Foreskin keratinocyte (primary cell): ENCODE measurements at places on chromosomes 3 and 15. TPM values are rescaled to one million over a fixed set of nuclear protein-coding genes. Genes with fewer than 3 reads are reported as not detected.

DNA sequence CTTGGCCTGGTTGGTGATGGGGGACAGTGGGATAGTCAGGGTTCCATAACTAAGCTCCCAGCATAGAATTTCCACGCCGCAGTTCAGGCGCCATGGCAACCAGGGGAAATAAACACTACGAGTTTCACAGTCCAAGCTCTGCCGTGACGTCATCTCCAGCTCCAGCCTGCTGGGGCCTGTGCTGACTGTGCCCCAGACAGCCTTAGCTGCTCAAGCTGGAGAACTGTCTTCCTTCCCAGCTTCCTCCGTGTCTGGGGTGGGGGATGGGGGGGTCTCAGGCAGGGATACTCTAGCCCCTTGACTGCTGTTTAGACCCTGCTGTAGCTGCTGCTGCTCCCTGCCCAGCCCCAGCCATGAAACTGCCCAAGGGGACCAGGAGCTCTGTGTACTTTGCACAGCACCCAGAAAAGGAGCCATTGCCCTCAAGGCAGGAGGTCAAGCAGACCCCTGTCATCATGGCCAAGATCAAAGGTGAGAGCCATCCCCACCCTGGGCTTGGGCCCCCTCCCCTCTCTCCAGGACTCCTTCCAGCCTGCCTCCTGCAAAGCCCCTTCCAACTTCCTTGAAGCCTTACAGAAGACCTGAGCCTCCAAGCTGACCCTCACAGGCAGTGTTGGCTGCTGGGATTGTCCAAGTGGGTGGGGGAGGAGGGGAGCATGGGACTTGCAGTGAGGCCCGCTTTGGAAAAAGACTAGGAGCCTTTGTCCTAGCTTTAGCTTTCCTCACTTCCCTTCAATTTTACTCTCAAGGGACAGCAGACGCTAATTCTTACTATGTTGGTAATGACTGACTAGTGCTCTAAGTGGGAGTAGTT, 11.4 kb upstream of the CSPG4 start:
- peak; percentile 89 for DNase-seq

DNA sequence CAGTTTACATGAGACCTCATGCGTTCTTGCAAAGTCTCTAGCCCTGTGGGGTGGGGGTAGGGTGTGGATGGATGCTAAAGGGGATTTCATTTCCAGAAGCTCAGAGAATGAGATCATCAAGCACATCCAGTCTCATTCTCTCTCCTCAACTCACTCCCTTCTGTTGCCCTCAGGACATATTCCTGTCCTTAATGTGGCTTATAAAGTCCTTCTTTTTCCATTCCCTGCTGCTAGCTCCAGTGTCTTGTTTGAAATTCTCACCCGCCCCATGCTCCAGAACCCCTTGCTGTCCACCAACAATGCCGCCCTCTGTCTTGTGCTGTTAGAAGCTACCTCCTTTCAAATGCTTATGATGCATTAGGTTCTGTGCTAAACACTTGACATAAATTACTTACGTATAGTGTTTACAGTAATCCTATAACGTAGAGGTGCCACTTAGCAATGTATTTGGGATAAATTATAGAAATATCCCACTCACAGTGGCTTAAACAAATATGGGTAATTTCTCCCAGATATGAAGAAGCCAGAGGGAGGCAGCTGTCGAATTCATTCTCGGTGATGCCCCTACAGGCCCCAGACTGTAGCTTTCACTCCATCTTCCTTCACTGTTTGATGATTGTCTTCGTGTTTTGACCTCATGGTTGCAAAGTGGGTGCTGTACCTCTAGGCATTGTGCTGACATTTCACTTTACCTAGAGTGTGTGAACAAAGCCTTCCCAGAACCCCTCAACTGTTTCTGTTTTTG, 273.1 kb upstream of the TBL1XR1 start:
- DNase-seq: peak; percentile 52

GRCh38 chr15:49122541-49123062, 32.8 kb downstream of the COPS2 start:
- no peak for DNase-seq

DNA sequence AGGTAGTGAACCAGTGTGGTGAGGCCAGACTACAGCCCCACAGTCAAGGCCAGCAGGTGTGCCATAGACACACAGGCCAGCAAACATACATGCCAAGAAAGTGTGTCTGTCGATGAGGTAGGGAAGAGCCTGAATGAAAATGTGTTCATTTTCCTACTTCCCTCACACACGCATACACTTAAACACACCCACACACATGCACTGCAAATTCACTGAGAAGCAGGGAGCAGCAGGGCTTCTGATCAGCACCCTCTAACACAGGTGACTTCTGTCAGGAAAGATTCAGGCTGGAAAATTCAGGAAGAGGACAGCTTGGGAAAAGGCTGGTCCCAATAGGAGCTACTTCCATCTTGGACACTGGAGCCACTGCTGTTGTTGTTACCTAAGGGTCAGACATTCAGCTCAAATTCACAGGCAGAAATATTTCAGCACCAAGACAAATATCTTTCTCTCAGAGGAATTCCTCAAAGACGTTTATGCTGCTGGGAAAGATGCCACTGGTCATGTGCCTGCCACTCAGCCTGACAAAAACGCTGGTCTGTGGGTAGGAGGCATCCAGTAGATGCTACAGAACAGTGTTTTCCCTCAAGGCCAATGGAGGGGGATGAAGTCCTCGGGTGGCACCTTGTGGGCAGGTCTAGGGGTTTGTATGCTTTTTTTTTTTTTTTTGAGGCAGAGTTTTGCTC, 40.9 kb upstream of the LARS2 start:
- no peak for DNase-seq

GRCh38 chr3:179268400-179269051, 17.6 kb upstream of the KCNMB3 start:
- DNase-seq: no peak

- DNase-seq: no peak
These were observed 515.3 kb downstream of the SOX2 start for GRCh38 chr3:182226995-182227394.

GRCh38 chr15:88636050-88636449, 2.8 kb upstream of the ISG20 start:
- peak; percentile 45 for DNase-seq

DNA sequence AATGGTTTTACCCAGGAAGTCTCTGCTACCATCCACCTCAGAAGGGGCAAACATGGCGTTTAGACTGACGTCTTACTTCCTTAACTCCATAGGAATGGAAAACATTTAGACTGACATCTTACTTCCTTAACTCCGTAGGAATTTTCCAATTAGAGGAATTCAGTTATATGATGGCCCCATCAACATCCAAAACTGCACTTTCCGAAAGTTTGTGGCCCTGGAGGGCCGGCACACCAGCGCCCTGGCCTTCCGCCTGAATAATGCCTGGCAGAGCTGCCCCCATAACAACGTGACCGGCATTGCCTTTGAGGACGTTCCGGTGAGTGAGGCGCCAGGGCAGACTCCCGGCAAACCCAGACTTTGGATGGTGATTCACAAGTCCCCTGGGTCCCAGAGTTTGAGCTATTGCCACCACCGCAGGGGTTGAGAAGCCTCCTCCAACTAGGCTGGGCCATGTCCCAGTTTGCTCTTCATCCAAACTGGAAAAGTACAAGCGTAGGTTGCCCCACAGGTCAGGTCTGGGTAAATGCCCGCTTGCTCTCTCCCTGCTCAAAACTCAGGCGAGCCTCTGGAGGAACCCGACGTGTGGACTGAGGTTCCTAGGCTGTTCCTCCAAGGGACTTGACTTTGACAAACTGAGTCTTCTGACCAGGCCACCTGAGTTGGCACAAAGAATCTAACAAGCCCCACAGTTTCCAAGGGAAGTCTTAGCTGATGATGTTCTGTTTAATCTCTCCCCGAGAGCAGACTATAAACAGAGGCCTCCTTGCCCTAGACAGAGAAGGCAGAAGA, 57.7 kb downstream of the MESD start:
- no peak for DNase-seq

DNA sequence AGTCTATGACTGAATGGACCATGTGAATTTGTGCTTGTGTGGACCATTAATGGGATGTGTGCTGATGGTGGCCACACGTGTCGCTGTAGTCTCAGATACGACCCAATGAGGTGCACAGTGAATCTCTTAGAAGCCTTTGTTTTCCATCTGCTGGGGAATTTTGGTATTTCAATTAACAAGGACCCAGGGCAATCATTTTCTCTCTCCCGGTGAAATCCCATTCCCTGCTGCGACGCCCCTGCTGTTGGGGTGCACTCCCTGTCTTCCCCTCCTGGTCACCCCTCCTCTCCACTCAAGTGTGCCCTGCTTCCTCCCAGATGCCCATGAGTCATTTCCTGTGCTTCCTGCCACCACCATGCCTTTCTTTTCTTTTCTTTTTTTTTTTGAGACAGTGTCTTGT, 32.7 kb downstream of the EBLN2 start:
- DNase-seq: no peak

GRCh38 chr3:182809531-182809930, 16.2 kb downstream of the ATP11B start:
- DNase-seq: no peak

- DNase-seq: no peak
These were observed 23.0 kb downstream of the ACSBG1 start for GRCh38 chr15:78211189-78211921.

DNA sequence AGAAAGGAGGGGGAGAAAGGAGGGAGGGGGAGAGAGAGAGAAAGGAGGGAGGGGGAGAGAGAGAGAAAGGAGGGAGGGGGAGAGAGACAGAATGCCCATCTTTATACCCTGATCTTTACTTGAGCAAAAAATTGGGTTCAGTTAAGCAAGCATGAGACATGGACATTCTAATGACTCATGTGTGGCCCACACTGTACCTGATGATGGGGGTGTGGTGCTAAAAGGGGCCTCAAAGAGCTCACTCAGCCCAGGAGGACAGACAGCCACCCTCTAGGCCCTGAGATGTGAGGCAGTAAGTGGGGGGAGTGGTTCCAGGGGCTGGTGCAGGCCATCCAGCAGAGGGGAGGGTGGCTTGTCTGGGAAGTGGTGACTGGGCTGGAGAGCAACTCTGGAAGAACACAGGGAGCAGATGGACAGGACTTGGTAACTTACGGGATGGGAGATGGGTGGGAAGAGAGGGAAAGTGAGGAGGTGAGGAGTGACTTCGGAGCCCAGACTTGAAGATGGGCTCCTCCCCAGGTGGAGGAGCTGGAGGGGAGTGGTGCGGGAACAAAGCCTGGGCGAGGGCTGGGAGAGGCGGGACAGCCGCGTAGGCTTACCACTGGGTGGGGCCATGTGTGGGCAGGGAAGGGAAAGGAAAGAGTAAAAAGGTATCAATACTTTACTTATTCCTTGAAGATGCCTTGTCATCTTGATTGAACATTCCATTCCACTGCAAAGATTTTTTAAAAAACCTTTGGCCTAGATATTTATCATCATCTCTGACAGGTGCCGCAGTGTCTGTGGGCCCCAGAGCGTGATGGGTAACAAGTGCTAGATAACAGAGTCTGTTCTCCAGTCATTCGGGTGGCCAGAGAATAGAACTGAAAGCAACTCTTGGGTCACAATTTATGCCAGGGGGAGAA, 32.3 kb downstream of the TSPAN3 start:
- no peak for DNase-seq

The KIF7 gene
- 6.1 and 6.3 TPM in 2 replicates for total RNA-seq

The WDR72 gene
- total RNA-seq: not detected in 2 replicates

The CTXND1 gene
- not detected in 2 replicates for total RNA-seq

The CNTN4 gene
- total RNA-seq: not detected in 2 replicates

The DNAH12 gene
- under 0.01 TPM in 1 of 2 replicates, not detected in the other for total RNA-seq

The A4GNT gene
- total RNA-seq: not detected in 2 replicates
